Activated naive CD4-positive, alpha-beta T cell treated with anti-CD3 and anti-CD28 coated beads, Interleukin-2, amount 10 ng/mL, durations not matched to agents 7 days and 5 days (primary cell): ENCODE measurements at places on chromosomes 7 and 10.

GRCh38 chr10:70274643-70275042 lies 9.2 kb downstream of the NPFFR1 start:
- H3K36me3 ChIP-seq: no peaks in the 10 kb centered on the region
- peaks cover 15% of the 10 kb centered on the region for H3K27me3 ChIP-seq
- no peak overlapping the region for H3K4me3 ChIP-seq
- H3K4me1 ChIP-seq: peaks cover 23% of the 10 kb centered on the region

- H3K4me3 ChIP-seq: no peak overlapping the region
- DNase-seq: no peak
- no peak overlapping the region for H3K27ac ChIP-seq
- no peaks in the 10 kb centered on the region for H3K27me3 ChIP-seq
- H3K4me1 ChIP-seq: peaks cover 14% of the 10 kb centered on the region
These were observed 131.0 kb upstream of the PALS2 start for GRCh38 chr7:24442170-24442777.

GRCh38 chr7:25889765-25890164 lies 262.2 kb upstream of the NFE2L3 start:
- H3K36me3 ChIP-seq: no peaks in the 10 kb centered on the region
- H3K27me3 ChIP-seq: peaks cover 21% of the 10 kb centered on the region
- H3K4me3 ChIP-seq: no peak overlapping the region
- DNase-seq: no peak
- H3K27ac ChIP-seq: no peak overlapping the region

DNA sequence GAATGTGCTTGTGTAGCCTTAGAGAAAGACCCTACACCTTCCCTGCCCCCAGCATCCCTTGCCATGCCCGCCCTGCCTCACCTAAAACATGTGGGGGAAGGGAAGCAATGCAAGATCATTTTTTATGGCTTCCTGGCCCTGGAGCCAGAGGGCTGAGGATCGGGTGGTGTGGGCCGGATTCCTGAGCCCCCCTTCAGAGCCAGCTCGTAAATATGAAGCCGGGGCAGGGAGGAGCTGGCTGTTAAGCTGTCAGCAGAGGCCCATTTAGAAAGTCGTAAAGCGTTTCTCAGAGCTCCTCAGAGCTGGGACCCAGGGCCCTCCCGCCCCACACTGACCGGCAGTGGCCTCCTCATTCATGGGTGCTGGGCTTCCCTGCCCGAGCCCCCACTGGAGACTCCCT lies 23.9 kb downstream of the UNC5B start:
- H3K4me1 ChIP-seq: no peaks in the 10 kb centered on the region
- H3K27ac ChIP-seq: no peak overlapping the region
- no peaks in the 10 kb centered on the region for H3K36me3 ChIP-seq
- no peak for DNase-seq
